ENCODE measurements at places on chromosomes 1 and 21.

DNA sequence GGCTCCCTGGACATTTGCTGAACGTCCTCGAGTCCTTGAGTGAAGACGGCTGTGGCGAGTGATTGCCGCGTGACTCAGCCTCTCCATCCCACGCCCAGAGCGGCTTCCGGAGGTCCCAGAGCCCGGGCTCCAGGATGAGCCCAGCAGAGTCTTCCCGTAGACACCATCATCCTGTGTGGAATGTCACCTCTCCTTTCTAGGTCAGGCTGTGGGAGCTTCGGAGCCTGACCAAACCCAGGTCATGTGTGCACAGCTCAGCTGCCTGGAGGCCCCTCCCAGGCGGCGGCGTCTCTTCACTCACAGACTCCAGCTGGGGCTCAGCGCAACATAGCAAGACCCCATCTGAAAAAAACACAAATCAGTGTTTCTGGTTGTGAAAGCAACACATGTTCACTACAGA, 38.2 kb downstream of the PRKCZ start:
- DNase-seq: no peak

GRCh38 chr1:48953617-48954016, 176.9 kb upstream of the BEND5 start:
- no peak for DNase-seq

DNA sequence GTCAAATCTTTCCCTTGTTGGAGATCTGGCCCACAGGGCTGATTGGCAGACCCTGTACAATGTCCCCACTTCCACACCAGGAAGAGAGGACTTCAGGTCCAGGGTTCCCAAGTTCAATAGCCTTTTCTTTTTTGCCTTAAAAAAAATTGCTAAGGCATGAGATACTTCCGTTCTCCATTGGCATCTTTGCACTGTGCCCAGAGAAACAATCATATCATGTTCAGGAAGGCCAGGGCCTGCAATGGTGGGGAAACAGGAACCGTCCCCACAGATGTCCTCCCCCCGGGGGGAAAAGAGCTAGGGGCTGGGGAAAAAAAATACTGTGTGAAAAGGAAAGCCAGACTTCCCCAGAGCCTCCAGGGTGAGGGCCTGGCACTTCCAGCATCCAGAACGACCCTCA, 24.6 kb upstream of the GJA8 start:
- DNase-seq: no peak

GRCh38 chr1:61184714-61185106, 102.3 kb downstream of the NFIA start:
- DNase-seq: no peak

- peak; percentile 13 for DNase-seq
Measured at GRCh38 chr21:17466166-17466565, 46.7 kb upstream of the CXADR start.

DNA sequence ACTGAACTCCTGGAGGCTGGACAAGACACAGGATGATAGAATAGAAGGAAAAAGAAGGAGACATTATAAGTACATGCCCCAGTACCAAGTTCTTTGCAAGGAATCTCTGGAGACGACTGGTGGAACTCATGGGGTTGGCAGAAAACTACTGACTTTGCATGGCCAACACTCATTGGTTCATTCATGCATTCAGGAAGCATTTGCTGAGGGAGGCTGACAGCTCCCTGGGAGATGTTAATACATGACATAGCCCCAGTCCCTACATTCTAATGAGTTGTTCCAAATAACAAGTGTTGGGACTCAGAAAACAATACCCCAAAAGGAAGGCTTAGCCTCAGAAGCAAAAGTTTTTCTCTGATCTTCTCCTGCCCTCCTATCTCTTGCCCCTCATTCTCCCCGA, 172.8 kb upstream of the IRF2BP2 start:
- DNase-seq: no peak

- no peak for DNase-seq
Measured at GRCh38 chr1:46096269-46097148, 35.9 kb downstream of the PIK3R3 start.

DNA sequence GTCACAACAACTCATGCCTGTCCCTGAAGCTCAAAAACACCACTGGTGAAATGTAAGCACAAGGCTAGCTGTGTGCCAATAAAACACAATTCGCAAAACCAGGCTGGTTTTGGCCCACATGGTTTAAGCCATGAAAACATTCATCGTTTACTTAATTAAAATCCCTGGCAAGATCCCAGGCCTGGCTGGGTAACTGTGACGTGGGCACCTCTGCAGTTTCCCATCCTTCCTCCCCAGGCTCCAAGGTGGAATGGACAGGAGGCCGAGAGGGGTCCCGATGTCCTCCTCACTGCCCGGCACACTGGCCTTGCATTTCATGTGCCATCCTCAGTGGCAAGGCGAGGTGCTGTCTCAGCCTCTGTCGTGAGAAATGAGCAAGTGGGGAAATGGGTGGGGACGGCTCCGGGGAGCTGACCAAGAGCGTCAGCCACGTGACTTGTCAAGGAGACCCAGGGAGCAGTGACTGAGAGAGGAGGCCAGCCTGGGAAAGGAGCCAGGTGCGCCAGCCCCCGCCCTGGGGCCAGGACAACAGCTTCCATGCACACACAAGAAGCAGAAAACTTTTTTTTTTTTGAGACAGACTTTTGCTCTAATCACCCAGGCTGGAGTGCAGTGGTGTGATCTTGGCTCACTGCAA, 153.1 kb upstream of the RAB4A start:
- DNase-seq: peak; percentile 1

DNA sequence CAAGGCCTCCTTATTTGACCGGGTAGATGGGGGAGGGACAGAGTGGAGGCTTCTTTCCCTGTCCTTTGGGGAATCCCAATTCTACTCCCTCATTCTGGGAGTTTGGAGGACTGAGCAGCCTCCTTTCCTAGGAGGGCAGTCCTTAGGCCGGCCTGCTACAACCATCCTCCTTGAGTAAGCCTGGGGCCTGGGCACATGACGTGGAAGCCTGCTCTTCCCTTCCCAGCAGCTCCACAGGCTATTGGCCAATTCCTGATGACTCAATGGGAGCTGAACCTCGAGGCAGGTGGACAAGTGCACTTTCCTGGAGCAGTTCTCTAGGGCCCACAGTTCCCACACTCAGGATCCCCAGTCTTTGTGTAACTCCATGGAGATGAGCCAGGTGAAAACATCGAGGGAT, 3.1 kb downstream of the KCNA10 start:
- DNase-seq: no peak

DNA sequence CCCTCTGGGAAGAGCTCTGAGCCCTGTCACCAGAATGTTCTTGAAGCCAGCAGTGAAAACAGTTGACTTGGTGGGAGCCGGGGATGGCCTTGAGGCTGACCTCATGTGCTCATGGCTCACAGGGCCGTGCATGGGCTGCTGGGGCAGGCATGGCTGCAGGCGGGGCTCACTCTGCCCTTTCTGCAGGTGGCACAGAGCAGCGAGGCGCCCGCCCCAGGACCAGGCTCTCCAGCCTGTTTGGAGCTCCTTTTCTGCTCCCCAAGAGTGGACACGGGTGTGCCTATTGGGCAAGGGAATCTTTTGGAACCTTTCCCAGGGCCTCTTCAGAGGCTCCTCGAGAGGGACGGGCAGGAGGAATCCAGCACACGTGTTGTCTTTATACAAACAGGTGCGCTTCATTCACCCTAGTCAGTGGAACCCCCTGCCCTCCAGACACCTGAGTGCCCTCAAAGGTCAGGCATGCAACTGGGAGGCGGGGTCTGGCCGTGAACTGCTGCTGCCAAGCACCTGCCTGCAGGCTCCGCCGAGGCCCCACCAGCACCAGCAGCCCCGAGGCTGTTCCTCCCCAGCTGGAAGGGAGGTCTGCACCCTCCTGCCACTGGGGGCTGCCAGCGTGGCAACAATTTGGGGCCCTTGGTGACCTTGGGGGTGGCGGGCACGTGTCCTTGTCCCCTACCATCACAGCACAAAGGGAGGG, 2.6 kb upstream of the TTC34 start:
- no peak for DNase-seq

DNA sequence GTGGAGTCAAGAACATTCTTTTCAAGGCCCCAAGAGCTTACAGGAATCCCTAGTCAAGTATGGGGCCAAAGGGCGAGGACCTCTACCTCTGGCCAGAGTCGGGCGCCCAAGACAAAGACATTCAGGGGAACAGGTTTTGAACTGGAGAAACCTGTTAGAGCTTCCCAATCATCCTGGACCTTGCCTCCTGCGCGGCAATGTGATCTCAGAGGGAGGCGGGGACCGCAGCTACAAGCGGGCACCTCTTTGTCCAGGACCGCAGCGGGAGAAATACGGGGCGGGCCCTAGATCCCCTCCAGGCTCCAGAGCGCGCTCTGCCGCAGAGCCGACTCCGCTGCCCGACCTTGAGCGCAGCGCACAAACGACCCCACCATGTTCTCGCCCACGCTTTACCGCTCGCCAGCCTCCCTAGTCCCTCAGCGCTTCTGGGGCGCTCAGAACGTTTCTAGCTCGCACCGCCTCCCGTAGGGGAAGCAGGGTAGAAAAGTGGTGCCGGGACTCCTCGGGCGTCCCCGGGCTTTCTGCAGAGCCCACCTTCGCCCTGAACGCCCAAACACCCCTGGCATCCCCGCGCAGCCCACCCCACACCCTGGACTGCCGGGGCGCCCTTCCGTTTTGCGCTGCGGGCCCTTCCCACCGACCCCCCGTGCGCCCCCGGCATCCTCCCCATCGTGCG, 28.1 kb downstream of the RABIF start:
- DNase-seq: peak; percentile 94

GRCh38 chr1:186662752-186663151, 17.5 kb downstream of the PTGS2 start:
- no peak for DNase-seq

GRCh38 chr1:6472391-6472790, 6.4 kb upstream of the TNFRSF25 start:
- no peak for DNase-seq

- no peak for DNase-seq
Measured at GRCh38 chr1:216055004-216055403, 368.2 kb downstream of the USH2A start.

DNA sequence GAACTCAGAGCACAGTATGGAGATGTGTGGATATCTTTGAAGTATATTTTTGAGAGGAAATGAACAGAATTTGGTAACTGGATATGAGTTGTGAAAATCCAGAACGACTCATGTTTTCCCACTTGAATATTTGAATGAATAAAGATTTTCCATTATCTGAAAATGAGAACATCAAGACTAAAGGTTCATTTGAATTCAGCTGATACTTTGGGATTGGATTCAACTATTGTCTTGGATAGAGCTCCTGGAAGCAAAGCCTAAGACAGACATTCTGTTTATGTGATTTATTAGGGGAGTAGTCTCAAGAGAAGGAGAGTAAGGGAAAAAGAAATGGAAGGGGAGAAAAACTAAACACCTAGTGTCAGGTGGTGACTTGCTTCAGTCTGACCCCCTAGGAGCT, 256.0 kb upstream of the LYPLAL1 start:
- no peak for DNase-seq

- DNase-seq: no peak
Measured at GRCh38 chr1:153306303-153307220, 6.2 kb downstream of the PGLYRP3 start.

DNA sequence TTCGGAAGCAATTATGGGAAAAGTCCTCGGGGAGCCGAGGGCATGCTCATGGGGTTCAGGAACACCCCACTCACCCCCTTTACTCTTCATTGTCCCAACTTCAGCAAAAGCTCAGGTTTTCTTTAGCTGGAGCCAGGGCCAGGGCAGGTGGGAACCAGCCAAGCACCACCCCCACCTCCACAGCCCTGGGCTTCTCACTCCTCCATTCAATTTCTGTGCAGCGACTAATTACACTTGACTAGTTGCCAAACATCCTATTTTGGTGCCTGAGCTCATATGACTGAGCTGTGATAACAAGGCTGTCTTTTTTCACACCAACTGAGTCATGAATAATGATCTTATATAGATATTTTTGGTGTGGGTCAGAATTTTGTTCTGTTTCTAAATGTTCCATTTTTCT, 257.2 kb upstream of the AJAP1 start:
- DNase-seq: no peak

- no peak for DNase-seq
Measured at GRCh38 chr1:65490231-65491009, 70.0 kb downstream of the LEPR start.

- DNase-seq: no peak
Measured at GRCh38 chr21:14244911-14245310, 29.0 kb downstream of the RBM11 start.

GRCh38 chr1:116832932-116833578, 76.7 kb upstream of the PTGFRN start:
- no peak for DNase-seq

DNA sequence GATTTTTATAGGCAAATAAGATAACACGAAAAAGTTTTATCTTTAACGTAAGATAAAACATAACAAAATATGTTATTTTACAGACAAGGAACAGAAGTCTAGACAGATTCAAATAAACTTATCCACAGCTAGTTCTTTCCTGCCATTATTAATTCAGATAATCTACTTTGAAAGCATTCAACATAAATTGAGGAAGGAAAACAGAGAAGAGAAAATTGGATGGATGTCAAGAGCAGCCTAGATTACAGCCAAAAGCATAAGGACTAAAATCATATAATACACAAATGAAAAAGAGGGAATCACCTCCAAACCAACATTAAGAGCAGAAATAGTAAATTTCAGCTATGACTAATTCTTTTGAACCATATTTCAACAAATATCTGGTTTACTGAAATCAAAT, 15.5 kb downstream of the TRIM33 start:
- DNase-seq: no peak

- peak; percentile 21 for DNase-seq
Measured at GRCh38 chr1:206725109-206725963, 40.6 kb downstream of the MAPKAPK2 start.

DNA sequence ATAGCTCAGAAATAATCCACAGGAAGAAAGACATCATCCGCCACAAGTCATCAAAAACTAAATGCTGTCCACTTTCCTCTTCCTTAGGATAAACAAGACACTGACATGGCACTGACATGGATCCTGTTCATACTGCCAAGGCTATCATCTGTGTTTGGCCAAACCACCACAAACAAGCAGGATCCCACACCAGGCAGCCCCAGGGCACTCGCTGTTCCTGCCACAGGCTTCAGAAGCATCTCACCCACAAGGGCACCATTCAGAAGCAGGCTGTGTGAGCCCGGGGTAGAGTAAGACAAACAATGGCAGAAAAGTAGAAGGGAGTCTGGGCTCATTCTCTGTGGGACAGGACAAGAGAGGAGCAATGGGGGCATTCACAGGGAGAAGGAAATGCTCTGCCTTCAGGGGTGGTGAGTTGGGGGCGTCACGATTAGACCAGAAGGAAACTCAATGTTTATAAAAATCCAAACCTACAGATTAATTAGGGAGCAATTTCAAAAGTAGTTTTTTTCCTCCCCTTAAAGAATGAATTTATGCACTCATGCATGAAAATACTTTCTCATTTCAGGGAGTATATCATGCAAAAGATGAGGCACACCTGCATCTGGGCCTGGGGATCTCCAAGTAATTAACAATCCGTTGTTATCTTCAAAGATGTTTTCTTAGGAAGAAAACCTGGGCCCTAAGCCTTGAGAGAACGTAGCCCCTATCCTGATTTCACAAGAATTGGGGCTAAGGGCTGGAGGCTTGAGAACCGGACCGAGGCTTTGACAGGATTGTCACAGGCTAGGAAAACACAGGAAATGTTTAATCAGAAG, 43.3 kb upstream of the ATP1A1 start:
- peak; percentile 50 for DNase-seq

- no peak for DNase-seq
Measured at GRCh38 chr1:200694738-200695137, 25.0 kb upstream of the DDX59 start.

Measured in PC-9 (cell line).